ENCODE measurements at places on chromosomes 12 and 14.

GRCh38 chr12:31206038-31206670 lies 119.8 kb downstream of the SINHCAF start:
- DNase-seq: no peak

DNA sequence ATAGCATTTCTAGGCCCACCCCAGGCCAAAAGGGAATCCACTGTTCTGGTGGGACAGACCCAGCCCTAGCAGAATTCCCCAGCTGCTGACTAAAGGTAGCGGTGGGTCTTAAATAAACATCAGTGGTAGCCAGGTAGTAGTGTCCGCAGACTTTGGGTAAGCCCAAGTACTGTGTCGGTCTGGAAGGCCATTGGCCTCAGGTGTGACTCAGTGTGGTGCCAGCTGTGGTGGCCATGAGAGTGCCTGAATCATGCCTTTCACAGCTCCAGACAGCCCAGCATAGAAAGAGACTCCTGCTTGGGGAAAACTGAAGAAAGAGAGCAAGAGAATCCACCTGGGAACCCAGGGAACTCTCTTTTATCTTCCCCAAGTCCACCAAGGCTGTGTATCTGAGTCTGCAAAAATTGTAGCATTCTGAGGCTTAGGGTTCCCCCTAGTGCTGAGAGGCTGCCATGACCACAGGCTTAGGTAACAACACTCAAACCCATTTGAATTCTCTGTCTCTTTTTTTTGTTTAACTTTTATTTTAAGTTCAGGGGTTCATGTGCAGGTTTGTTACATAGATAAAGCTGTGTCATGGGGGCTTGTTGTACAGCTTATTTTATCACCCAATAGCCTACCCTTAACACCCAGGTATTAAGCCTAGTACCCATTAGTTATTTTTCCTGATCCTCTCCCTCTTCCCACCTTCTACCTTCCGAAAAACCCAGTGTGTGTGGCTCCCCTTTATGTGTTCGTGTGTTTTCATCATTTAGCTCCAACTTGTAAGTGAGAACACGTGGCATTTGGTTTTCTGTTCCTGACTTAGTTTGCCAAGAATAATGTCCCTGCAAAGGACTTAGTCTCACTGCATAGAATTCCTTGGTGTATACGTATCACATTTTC lies 16.7 kb upstream of the CD163L1 start:
- DNase-seq: no peak

- DNase-seq: no peak
Measured at GRCh38 chr12:48349471-48349870, 1.2 kb downstream of the ZNF641 start.

- DNase-seq: no peak
Measured at GRCh38 chr12:63353559-63353958, 202.6 kb upstream of the AVPR1A start.
